ENCODE measurements at places on chromosomes 4 and X.
A peak's percentile ranks its signal among the peaks of the same experiment; 100 is the strongest.

DNA sequence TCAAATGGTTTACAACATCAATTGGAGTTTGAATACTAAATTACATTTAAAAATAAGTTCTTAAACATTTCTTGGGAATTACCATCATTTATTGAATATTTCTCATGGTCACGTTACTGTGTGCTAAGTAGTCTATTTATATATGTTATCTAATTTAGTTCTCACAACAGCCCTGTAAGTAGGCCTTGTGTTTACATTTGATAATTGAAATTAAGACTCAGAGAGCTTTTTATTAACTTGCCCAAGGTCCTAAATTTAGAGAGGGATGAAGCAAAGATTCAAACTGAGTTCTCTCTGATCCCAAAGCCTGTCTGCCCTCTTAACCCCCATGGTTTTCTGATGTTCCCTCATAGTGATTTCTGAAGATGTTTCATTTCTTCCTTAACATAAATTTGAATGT is 103.7 kb downstream of the CEP135 start:
- no peak for DNase-seq

DNA sequence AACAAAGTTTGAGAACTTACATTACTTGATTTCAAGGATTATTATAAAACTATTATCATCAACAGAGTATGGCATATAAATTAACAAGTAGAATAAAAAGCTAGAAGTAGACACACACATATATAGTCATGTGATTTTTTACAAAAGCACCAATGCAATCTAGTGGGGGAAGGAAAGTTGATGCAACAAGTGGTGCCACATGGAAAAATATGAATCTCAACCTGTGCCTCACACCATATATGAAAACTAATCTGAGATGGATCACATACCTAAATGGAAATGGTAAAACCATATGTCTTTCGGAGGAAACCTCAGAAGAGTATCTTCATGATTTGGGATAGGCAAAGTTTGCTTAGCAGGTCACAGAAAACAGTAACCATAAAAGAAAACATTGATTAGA is 34.9 kb upstream of the USP9X start:
- DNase-seq: no peak

- peak; percentile 59 for DNase-seq
These were observed 173.9 kb upstream of the PGRMC2 start for GRCh38 chr4:128461291-128462102.

DNA sequence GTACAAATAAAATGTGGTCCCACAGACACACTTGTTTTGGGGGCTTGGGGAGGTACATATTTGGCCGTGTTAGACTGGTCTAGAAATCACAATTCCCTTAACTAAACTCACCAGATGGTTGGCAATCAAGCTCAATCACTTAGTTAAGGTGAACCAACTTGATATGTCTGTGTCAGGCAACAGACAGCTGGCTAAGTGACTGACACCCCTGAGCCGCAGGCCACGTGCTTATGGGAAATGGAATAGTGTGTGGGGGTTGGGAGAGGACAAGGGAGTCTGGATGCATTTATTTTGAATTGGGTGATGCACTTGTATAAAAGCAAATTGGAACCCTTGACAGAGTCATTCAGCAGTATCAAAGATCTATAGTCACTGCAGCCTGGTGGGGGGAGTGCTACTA is 209.0 kb downstream of the HS6ST2 start:
- no peak for DNase-seq

GRCh38 chr4:80434238-80434637 is 98.7 kb downstream of the CFAP299 start:
- no peak for DNase-seq

- no peak for DNase-seq
These were observed 9.0 kb upstream of the LONRF3 start for GRCh38 chrX:118965395-118965794.

DNA sequence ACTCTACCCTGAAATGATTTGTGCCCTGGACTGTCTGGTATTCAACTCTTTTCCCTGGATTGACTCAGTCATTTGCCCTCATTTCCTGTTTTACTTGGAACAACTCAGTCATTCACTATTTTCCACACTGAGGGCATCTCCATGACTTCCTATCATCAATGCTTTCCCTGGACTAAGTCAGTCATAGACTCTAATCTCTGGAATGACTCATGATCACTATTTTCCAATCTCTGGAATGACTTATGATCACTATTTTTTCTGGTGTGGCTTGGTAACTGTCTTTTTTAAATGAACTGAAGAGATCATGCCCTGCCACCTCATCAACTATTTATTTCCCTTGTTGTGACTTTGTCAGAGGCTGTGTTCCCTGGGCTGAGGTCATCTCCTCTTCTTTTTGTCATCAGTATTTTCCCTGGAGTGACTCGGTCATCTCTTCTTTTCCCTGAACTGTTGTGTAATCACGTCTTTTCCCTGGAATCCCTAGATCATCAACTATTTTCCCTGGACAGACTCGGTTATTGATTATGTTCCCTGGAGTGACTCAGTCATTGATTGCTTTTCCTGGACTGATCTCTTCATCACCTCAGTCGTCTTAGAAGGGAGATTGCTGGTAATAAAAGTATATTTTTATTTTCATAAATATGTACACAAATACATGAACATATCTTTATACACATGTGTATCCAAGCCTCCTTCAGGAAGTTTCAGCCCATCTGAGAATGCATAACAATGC is 327.1 kb upstream of the VCX start:
- DNase-seq: peak; percentile 4

DNA sequence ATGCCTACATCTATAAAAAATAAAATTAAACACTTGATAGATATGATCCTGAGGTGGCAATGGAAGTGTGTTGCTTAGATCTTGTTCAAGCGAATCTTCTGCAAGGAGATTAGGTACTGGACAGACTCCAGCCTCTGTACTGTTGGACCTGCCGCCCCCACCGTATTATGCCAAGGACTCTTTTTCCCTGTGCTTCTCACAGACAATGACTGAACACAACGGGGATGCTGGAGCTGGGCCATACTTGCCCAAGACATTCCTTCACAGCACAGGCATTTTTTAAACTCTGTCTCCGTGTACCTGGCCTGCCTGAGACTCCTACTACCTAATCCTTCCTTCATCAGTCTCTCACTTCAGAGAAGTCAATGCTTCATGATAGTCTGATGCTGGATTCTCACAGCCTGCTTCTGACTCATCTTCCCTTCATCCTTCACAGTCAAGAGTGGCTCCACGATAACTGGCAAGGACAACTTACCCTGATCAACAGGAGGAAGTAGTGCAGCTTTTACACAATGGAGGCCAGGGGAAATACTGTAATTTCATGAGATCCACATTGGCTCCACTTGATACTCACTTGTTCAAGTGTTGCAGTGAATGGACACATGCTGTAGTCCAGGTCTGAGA is 754.6 kb upstream of the AGA start:
- no peak for DNase-seq

DNA sequence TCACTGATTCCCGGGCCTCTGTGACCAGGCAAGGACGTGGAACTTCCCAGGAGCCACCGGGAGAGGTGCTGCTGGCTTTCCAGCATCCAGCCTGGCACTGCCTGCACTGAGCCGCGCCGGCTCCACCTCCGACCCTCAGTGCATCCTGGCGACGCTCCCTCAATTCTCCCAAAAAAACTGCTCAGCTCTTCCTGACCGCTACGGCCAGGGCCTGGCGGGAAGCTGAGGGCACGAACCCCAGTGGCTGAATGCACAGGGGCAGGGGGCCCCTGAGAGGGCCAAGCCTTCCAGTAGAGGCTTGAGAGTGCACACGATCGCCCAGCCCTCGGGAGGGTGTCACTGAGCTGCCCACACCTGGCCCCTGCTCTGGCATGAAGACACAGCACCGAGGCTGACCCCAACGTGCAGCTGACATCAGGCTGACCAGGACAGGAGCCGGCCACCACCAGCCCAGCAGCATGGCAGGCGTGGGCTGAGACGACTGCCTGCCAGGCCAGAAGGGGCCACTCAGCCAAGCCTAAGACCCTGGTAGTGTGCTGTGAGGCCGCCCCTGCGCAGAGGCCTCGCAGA is 6.9 kb downstream of the CTBP1 start:
- DNase-seq: no peak

DNA sequence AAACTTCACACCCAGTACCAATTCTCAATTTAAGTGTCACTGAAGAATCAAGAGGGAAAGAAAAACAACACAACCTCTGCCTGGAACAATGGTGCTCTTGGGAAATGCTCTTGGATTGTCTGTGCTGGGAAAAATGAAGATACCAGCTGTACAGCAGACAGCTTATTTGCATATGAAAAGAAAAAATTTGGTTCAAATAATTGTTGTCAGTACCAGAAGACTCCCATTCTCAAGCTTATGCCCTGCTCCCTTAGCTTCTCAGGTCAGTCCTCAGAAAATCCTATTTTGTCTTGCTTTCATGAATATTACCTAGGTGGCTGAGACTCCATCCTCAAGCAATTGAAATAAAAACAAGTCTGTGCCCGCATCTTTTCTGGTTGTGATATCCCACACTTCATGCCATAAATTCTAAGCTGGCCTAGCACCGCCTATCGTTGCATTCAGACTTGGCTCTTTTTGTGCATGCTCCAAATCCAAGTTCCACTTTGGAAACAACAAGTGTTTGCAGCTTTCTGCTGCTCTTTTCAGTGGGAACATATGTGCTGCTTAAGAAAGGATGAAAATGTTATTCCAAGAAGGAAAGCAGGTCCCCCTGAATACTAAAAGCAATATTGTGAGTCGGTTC is 431.6 kb downstream of the INPP4B start:
- no peak for DNase-seq

GRCh38 chr4:3805026-3805425 is 38.8 kb downstream of the ADRA2C start:
- DNase-seq: no peak

Measured in GM04503 (cell line).